ENCODE measurements at places on chromosomes 11 and 22.
A peak's percentile ranks its signal among the peaks of the same experiment; 100 is the strongest.

- no peak for DNase-seq
Measured at GRCh38 chr22:24541681-24542515, 13.0 kb downstream of the GUCD1 start.

- no peak for DNase-seq
Measured at GRCh38 chr22:36387709-36387958, 133 bp downstream of the MYH9 start.

- DNase-seq: no peak
Measured at GRCh38 chr22:22687638-22688500, 43.5 kb downstream of the GGTLC2 start.

DNA sequence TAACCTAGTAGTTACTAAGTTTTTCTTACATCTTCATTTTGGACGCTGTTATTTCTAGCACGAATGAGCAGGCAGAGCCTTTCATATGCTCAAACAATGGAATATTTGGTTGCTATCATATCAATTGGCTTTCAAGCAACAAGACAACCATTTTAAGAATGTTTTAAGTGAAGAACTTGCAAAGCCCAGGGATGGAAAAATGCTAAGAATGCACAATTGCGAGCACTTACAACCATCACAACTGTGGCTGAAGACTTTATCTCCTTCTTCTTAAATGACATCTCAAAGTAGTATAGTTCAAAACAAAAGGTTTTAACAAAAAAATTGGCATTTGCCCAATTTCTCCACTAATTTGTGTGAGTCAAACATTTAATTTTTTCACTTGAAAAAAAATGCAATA is 8.3 kb upstream of the MMP1 start:
- no peak for DNase-seq

DNA sequence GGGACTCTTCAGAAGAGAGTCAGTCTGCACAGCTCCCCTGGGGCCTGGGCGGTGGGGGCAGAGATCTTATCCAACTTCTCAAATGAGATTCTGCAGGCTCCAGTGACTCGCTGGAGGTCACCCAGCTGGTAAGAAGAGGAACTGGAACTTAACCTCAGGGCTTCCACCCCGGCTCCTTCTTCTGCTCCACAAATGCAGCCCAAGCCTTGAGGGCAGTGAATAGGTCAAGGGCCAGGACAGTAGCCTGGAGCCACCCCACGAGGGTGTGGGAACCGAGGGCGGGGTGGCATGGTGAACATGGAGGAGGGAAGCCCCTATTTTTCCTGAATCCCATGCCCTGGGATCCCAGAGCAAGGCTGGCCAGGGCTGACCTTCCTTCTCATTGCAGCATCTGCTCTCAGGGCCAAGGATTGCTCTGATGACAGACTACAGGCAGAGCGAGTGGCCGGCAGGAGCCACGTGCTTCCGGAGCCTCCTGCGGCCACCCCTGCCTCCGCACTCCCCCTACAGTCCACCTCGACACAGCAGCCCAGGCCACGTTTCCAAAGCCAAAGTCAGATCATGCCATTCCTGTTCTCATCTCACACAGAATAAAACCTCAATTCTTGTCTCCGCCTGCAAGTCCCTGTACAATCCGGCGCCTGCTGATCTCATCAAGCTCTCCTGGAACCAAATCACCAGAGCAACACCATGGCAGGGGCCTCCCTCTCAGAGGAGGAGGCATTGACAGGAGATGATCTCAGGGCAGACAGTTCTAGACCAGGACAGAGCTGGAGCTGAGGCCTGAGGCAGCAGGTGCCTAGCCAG is 21.1 kb upstream of the UPK3A start:
- DNase-seq: no peak

DNA sequence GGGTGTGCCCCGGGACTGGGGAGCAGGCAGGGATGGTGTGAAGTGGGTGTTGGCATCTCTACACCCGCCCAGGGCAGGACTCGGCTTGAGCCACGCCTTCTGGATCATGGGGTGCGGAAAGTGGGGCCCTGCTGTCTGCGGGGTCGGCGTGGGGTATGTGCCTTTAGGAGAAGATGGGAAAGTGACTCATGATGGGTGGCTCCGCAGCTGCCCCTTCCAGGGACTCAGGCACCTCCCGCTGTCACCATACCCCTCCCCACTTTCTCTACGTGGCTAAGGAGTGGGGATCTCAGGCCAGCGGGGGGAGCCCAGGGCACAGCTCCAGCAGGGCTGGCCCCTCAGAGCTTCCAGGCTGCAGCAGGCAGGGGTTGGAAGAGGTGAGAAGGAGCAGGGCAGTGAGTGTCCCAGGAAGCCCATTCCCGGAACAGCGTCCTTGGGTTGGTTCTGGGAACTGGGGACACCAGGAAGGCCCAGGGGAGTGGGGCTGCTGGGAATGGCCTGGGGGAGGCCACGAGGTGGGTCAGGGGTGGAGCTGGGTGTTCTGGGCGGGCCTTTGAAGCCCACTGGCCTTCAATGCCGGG is 102.9 kb upstream of the FGF3 start:
- no peak for DNase-seq

- no peak for DNase-seq
Measured at GRCh38 chr11:129418039-129418438, 42.4 kb downstream of the BARX2 start.

- DNase-seq: no peak
Measured at GRCh38 chr11:83793310-83793709, 507.1 kb upstream of the CCDC90B start.

DNA sequence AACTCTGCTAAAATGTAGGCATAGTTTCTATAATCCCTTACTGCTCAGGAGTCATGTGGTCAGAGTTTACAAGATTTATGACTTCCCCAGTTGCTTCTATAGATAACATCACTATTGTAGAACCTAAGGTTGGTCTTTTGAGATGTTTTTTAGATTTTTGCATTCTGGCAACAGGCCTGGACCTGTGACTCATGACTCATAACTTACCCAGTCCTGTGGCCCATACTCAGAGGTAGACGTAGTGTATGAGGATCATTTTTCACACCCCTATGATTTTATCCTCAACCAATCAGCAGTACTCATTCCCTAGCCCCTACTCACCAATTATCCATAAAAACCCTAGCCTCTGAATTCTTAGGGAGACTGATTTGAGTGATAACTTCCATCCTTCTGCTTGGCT is 384.4 kb upstream of the DDI1 start:
- no peak for DNase-seq

DNA sequence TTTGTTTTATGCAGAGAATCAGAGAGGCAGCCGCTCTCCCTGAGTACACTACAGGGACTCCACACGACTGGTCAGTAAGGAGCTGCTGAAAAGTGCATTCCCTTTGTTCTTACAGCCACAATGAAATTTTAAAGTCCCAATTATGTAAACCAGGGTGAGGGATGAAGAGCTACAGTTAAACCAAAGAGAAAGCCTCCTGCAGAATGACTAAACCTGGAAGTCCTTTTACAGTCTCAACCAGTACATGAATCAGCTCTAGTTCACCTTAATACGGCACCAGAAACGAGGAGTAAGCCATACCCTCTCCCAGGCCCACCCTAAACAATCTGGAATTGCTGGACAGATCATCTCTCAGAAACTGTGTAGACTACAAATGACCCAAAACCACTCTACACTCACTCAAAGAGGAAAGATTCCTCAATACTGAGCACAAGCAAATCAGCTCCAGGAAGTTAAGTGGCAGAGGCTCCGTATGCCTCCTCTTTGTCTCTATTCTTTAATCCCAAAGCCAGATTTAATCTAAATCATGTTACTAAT is 113.1 kb downstream of the RBFOX2 start:
- no peak for DNase-seq

DNA sequence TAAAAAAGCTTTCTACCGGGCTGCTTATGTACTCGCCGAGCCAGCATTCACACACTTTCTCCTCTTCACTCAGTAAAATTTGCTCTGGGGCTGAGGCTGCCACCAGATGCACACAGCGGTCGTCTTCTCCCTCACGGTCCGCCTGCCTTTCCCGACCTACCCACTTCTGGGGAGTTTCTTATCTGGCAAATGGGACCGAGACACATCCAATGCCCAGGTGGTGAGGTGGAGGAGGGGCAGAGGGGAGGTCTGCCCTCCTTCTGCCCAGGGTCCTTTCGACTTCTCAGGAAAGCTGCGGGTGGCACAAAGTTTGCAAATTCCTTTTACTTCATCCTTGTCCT is 43.9 kb downstream of the GRIK4 start:
- DNase-seq: no peak

- DNase-seq: no peak
Measured at GRCh38 chr22:25062386-25063085, 110.0 kb downstream of the KIAA1671 start.

GRCh38 chr22:31085928-31086327 is 4.8 kb downstream of the SMTN start:
- no peak for DNase-seq

- no peak for DNase-seq
Measured at GRCh38 chr11:70630816-70631623, 232.7 kb downstream of the CTTN start.

GRCh38 chr11:91241226-91241625 is 983.4 kb upstream of the FAT3 start:
- no peak for DNase-seq

GRCh38 chr11:46050003-46050461 is 71.2 kb downstream of the PHF21A start:
- DNase-seq: no peak

DNA sequence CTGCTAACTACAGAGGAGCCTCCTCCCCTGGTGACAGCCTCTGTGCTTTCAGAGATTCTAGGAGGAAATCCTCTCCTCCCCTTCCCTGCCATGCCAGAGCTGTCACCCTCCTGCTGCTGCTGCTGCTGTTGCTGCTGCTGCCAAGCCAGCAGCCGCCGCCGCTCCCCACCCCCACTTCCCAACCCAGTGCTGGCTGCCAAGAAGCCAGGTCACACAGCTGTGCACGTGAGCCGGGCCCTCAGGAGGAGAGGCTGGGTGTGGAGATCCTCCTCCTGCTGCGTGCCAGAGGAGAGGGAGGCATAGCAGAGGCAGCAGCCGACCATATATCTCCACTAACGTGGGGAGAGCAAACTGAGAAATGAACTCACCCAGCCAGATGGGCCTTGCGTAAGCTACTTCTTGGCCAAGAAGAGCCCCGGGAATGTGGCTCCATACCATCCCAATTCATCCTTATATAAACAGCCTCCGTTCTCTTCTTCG is 12.4 kb downstream of the CRY2 start:
- DNase-seq: no peak

DNA sequence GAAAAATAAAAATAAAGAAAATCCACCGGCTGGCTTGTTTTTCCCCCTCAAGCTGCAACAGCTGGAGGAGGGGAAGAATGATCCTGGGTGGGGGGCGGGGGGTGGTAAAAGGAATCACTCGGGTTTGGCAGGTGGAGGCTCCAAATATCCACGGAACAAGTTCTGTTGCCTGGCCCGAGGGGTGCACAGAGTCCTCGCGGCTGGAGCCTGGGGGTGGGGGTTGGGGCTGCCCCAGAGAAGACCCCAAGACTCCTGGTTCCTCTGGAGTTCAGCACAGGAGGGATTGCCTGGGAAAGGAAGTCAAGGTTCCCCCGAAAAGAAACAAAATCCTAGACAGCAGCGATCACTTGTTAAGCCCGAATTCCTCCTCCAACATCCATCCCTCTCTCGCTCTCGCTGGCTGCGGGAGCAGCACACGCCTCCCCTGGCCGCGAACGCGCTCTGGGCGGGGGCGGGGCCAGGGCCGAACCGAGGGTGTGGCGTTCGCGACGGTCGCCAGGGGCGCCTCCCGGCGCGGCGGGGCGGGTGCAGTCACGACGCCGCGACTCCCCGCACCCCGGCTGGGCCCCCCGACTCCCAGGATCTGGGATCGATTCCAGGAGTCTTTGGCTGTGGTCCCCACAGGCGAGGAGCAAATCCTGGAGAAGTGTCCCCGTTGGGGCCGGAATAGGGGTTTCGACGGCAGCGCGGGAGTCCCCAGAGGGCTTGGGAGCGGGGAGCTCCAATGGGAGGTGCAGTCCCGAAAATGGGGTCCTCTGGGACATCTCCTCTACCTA is at the start of gene KCNA4:
TSS of gene KCNA4 (minus strand) at position 443 of the 776 bp plus-strand sequence. CDS start 4,352 bp downstream, outside the sequence.
- DNase-seq: no peak

GRCh38 chr11:64924910-64925284 is 408 bp downstream of the PPP2R5B start:
- no peak for DNase-seq

DNA sequence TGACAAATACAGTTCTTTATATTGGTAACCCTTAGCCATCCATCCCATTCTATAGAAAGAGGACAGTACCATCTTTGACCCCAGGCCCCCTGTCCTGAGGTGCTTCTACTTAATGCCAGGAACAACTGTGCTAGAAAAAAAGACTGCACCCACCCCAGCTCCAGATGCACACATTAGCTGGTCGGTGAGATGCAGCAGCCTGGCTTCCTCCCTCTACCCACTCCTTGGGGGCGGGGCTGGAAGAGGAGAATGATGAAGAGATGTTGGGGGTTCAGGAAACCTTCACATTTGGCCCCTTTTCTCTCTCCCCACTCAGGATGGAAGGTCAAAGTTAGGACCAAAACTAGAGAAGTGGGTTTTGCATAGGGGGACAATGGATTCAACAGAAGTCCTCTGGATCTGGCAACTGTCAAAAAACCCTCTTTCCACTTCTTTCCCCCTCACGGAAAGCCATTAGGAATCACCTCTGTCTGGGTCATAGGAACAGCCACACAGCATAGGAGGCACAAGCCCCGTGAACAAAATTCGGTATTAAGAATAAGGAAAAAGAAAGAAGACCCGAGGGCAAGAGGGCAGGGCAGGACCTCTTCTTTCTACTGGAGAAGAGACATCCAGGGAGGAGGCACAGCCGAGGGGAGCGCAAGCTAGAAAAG is 755 bp downstream of the NRIP3 start:
- peak; percentile 13 for DNase-seq

DNA sequence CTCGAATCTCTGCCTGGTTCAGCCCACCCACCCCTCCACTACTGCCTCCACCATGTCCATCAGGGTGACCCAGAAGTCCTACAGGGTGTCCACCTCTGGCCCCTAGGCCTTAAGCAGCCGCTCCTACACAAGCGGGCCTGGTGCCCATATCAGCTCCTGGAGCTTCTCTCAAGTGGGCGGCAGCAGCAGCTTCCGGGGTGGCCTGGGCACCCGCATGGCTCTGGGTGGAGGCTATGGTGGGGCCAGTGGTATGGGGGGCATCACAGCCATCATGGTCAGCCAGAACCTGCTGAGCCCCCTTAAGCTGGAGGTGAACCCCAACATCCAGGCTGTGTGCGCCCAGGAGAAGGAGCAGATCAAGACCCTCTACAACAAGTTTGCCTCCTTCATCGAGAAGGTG is 3.0 kb upstream of the SCUBE2 start:
- DNase-seq: no peak

GRCh38 chr11:47980088-47980906 is at the start of gene PTPRJ:
PTPRJ (plus strand) TSS chr11:47980559; CDS start chr11:47980913, 354 bp downstream.
- DNase-seq: peak; percentile 27

- DNase-seq: no peak
Measured at GRCh38 chr11:69355346-69355940, 61.5 kb downstream of the MYEOV start.

GRCh38 chr11:70720281-70720680 is 322.0 kb downstream of the CTTN start:
- no peak for DNase-seq

- DNase-seq: no peak
Measured at GRCh38 chr11:48122246-48122645, 94.4 kb upstream of the OR4B1 start.
